ENCODE measurements at places on chromosomes 7 and 10.

DNA sequence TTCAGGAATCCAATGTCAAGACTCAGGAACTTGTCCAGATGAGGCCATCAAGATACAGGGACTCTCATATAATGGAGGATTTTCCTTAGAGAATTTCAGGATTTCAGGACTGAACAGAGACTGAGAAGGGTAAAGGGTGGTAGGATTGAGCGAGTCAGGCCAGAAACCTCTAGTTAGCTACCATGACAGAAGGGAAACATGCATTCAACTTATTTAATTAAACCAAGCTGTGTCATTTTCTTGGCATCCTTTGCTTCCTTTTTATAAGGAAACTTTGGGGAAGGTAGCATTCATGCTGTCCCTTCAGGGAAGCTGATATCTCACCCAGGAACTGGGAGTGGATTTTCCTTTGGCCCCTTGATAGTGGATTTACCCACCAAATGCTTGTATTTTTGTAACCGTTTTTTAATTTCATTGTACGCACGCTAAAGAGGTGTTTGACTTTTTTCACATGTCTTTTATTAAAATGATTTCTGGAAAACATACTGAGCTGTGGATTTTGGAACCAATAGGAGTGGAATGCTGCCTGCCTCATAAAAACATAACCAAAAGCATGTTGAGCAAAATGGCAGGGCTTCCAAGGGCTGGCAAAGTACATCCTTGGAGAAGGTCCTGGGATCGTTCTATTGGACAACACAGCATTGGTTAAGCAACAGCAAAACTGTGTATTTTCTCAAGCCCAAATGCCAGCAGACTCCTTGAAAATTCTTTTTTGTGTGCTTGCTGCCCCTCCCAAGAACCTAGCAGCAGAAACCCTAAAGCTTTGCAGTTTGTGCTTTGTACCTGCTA is 104.5 kb downstream of the CXCL12 start:
- H3K4me3 ChIP-seq: no peak overlapping the region
- no peaks in the 10 kb centered on the region for H3K36me3 ChIP-seq
- H3K4me1 ChIP-seq: no peaks in the 10 kb centered on the region
- H3K27ac ChIP-seq: no peak overlapping the region
- no peak for DNase-seq
- peaks cover 11% of the 10 kb centered on the region for H3K27me3 ChIP-seq

- no peak overlapping the region for H3K27ac ChIP-seq
- no peak overlapping the region for H3K4me3 ChIP-seq
- no peak for DNase-seq
- no peaks in the 10 kb centered on the region for H3K27me3 ChIP-seq
Measured at GRCh38 chr10:21080261-21080660, 183.2 kb upstream of the NEBL start.

DNA sequence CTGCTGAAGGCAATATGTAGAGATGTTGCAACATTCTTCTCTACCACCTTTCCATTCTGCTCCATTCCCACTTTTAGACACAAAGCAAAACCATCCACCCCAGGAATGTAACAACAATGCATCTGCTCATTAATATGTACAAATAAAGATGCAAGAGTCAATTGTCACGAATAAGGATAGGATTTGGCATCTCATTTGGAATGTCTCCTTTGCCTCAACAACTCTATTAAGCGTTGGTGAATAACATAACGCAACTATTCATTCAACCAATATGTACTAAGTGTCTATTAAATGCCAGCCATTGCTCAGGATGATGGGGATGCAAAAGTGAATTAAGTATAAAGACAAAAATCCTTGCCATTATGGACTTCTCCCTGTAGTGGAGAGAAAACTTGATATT is 152.1 kb downstream of the JAZF1 start:
- H3K27ac ChIP-seq: no peak overlapping the region
- no peak overlapping the region for H3K4me3 ChIP-seq
- H3K27me3 ChIP-seq: no peaks in the 10 kb centered on the region
- peaks cover 3% of the 10 kb centered on the region for H3K4me1 ChIP-seq
- no peaks in the 10 kb centered on the region for H3K36me3 ChIP-seq

DNA sequence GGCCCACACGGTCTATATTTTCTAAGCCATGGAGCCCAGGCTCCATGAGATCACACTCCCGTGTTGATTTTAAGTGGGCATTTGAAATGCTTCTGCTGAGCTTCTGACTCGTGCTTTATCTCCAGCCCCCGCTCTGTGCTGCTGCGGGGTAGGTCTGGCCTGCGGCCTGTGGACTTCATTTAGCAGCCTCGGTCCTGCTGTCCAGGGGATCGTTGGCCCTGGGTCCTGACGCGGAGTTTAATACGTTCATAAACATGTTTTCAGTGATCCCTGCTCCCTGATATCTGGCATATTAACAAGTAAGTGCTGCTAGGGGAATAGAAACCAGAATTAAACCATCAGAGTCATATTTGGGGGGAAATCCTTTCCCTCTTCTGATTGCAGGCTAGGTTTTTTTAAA is 540.3 kb upstream of the MGMT start:
- peaks cover 9% of the 10 kb centered on the region for H3K27me3 ChIP-seq
- no peak for DNase-seq
- no peaks in the 10 kb centered on the region for H3K4me1 ChIP-seq
- no peak overlapping the region for H3K27ac ChIP-seq
- no peaks in the 10 kb centered on the region for H3K36me3 ChIP-seq

- no peak overlapping the region for H3K27ac ChIP-seq
- H3K4me1 ChIP-seq: no peaks in the 10 kb centered on the region
- no peak for DNase-seq
- H3K27me3 ChIP-seq: no peaks in the 10 kb centered on the region
- H3K36me3 ChIP-seq: peaks cover 7% of the 10 kb centered on the region
Measured at GRCh38 chr7:129421717-129422250, 12.4 kb upstream of the STRIP2 start.

- peaks cover 3% of the 10 kb centered on the region for H3K27me3 ChIP-seq
- H3K4me1 ChIP-seq: no peaks in the 10 kb centered on the region
- DNase-seq: no peak
- no peak overlapping the region for H3K27ac ChIP-seq
Measured at GRCh38 chr7:117247809-117248208, 75.0 kb downstream of the WNT2 start.

GRCh38 chr10:76871697-76872295 is 765.8 kb downstream of the KCNMA1 start:
- no peak overlapping the region for H3K27ac ChIP-seq
- H3K27me3 ChIP-seq: peaks cover 10% of the 10 kb centered on the region
- no peak overlapping the region for H3K4me3 ChIP-seq
- no peaks in the 10 kb centered on the region for H3K36me3 ChIP-seq

GRCh38 chr10:78819361-78820006 is 249.3 kb upstream of the ZMIZ1 start:
- no peak for DNase-seq
- no peaks in the 10 kb centered on the region for H3K27me3 ChIP-seq
- no peaks in the 10 kb centered on the region for H3K36me3 ChIP-seq
- no peak overlapping the region for H3K27ac ChIP-seq
- no peaks in the 10 kb centered on the region for H3K4me1 ChIP-seq
- H3K4me3 ChIP-seq: no peak overlapping the region

DNA sequence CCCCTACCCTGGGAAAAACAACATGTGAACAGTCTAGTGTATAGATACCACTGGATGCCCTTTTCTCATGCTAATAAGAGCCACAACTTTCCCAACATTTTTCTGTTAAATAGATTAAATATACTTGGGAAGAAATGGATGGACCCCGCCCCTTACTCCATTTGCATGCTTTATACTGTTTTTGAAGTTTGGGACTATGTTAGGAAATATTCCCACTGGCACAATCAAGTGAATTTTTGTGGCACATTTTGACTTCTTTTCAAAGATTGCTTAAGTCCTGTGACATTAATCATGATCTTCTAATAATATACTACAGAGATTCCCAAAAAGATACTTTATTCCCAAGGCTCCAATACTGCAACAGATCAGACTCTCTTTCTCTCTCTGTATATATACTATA is 216.6 kb downstream of the TWIST1 start:
- no peaks in the 10 kb centered on the region for H3K4me1 ChIP-seq
- H3K36me3 ChIP-seq: no peaks in the 10 kb centered on the region
- H3K27ac ChIP-seq: no peak overlapping the region

- no peaks in the 10 kb centered on the region for H3K4me1 ChIP-seq
- H3K27me3 ChIP-seq: peaks cover 8% of the 10 kb centered on the region
- H3K4me3 ChIP-seq: no peak overlapping the region
Measured at GRCh38 chr10:9301148-9301547, 1246.7 kb downstream of the GATA3 start.

DNA sequence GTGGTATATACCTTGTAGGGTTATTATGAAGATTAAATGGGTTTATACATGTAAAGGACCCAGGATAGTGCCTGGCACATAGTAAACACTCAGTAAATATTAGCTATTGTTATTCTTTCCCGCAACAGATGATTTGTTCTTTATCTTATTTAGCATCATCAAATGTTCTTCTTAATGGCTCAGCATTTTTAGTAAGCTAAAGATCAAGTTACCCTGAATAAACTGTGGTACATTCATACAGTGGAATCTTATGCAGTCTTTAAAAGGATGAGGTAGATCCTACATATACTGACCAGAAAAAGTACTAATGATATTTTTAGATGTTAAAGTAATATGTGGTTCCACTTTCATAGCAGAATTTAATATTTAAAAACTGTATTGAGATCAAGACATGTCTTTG is 65.4 kb downstream of the ST7 start:
- H3K27ac ChIP-seq: no peak overlapping the region
- no peak overlapping the region for H3K4me3 ChIP-seq
- H3K36me3 ChIP-seq: no peaks in the 10 kb centered on the region
- no peaks in the 10 kb centered on the region for H3K27me3 ChIP-seq
- no peak for DNase-seq
- peaks cover 46% of the 10 kb centered on the region for H3K4me1 ChIP-seq

DNA sequence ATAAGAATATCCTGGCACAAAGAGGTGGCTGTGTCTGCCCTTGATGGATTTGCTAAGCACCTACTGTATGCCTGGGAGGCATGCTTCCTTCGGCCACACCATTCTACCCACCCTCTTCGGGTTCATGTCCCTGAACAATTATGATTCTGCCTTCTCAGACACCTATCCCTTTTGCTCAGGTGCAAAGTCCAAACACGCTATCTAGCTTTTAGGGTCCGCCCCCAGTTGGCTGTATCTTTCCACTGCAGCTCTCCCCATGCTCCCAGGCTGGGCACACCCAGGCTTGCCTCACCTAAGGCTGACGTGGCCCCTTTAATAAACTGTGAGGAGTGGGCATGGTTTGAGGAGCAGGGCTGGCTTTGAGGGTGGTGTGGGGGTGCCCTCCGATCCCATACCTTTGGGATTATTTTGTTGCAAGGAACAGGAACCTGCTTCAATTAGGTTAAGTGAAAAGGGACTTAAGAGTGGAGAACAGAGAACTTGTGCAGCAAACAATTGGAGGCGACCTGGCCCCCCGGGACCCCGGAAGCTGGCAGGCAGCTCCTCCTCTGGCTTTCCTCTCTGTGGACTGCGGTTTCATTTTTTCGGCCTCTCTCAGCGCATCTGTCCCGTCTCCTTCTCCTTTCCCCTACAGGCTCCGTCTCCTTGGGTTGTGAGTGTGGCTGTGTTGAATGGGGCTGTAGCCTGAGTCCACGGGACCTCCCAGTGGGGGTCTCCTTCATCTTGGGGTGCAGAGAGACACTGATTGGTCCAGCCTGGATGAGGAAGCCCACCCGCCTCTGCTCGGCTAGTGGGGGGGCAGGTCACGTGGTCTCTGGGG is 3.8 kb downstream of the CLIP2 start:
- no peak overlapping the region for H3K4me3 ChIP-seq
- H3K27me3 ChIP-seq: peaks cover 11% of the 10 kb centered on the region
- H3K36me3 ChIP-seq: no peaks in the 10 kb centered on the region
- H3K4me1 ChIP-seq: peaks cover 10% of the 10 kb centered on the region

GRCh38 chr10:113519681-113520115 is 33.2 kb upstream of the HABP2 start:
- no peaks in the 10 kb centered on the region for H3K4me1 ChIP-seq
- H3K36me3 ChIP-seq: no peaks in the 10 kb centered on the region
- no peak overlapping the region for H3K27ac ChIP-seq
- DNase-seq: no peak
- peaks cover 15% of the 10 kb centered on the region for H3K27me3 ChIP-seq

- H3K27ac ChIP-seq: no peak overlapping the region
- no peaks in the 10 kb centered on the region for H3K27me3 ChIP-seq
- DNase-seq: no peak
- H3K4me1 ChIP-seq: no peaks in the 10 kb centered on the region
- no peaks in the 10 kb centered on the region for H3K36me3 ChIP-seq
Measured at GRCh38 chr7:18824157-18824556, 293.3 kb downstream of the TWIST1 start.

- no peak for DNase-seq
- peaks cover 17% of the 10 kb centered on the region for H3K4me1 ChIP-seq
- H3K36me3 ChIP-seq: peaks cover 18% of the 10 kb centered on the region
Measured at GRCh38 chr10:35191523-35191922, 64.9 kb downstream of the CREM start.

- no peak overlapping the region for H3K27ac ChIP-seq
- H3K4me3 ChIP-seq: no peak overlapping the region
- H3K4me1 ChIP-seq: no peaks in the 10 kb centered on the region
- no peaks in the 10 kb centered on the region for H3K36me3 ChIP-seq
- H3K27me3 ChIP-seq: peaks cover 15% of the 10 kb centered on the region
Measured at GRCh38 chr10:25698638-25699037, 235.4 kb upstream of the MYO3A start.

DNA sequence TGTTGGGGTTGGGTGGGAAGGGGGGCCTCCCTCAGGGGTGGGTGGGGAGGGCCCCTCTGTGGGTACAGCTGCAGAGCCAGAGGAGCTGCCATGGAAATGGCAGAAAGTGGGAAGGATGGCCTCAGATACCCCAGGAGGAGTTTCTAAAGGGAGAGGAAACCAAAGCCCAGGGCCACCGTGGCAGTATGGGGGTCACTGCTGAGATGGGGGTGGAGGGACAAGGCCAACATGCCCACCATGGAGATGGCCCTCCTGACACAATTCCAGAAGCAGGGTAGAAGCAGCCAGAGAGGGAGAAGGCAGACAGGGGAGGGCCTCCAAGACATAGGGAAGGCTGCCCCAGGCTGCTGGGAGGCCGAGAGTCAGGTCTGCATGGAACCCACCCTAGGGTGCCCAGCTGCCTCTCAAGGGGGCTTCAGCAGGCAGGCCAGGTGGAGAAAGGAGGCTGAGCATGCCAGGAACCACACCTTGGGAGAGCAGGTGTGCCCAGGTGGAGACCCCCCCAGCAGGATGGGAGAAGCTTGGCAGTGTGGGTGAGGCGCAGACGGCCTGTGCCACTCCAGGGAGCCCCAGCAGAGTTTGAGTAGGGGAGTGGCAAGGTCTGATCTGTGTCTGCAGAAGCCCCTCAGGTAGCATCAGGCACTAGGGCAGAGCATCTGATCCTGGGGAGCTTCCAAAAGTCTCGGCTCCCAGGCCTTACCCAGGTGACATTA is 146.8 kb downstream of the ARHGAP22 start:
- H3K27me3 ChIP-seq: peaks cover 9% of the 10 kb centered on the region
- no peak for DNase-seq
- no peak overlapping the region for H3K27ac ChIP-seq
- H3K4me3 ChIP-seq: no peak overlapping the region
- no peaks in the 10 kb centered on the region for H3K36me3 ChIP-seq

- DNase-seq: peak; percentile 22
- peaks cover 3% of the 10 kb centered on the region for H3K36me3 ChIP-seq
- H3K27me3 ChIP-seq: peaks cover 31% of the 10 kb centered on the region
- H3K4me3 ChIP-seq: peak overlapping the region; percentile 91
- peak overlapping the region; percentile 87 for H3K27ac ChIP-seq
Measured at GRCh38 chr10:110208614-110209453, 1.4 kb downstream of the MXI1 start.
